ENCODE measurements at places on chromosomes 12 and 14.
A peak's percentile ranks its signal among the peaks of the same experiment; 100 is the strongest.

DNA sequence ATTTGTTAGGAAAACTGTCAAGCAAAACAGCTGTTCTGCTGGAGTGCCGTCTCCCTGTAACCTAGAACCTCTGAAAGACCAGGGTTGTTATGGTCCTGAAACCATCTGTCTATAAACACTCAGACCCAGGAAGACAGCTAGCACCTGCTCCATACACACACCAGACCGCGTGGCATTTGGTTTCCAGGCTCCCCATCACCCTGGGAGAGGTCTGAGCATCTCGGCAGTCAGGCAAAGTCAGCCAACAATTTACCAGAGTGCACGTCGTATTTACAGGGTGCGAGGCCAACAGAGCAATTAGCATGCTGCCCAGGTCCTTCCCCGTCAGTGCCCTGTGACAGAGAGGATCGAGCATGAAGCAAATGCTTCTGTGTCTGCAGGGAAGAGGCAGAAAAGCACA, 272.5 kb downstream of the SLC15A4 start:
- DNase-seq: no peak

DNA sequence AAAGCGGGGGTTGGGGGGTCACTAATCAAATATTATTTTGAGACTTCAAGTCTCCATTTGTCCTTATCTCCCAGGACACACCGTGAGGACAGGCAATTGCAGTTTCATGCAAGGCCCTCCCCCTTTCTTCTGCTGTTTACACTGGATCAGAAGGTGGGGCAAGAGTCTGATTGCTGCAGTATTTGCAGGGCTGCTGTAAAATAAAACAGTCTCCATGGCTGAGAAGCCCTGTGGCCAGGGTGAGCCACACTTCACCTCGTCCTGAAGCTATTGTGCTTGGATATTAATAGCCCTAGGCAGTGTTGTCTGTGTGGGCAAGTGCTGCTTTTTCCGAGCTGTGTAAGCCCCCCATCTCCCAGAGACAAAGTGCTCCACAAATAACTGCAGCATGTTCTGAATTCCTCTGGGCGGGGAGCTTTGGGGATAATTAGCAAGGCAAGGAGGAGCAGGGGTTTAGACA, 187.4 kb upstream of the NTF3 start:
- no peak for DNase-seq

DNA sequence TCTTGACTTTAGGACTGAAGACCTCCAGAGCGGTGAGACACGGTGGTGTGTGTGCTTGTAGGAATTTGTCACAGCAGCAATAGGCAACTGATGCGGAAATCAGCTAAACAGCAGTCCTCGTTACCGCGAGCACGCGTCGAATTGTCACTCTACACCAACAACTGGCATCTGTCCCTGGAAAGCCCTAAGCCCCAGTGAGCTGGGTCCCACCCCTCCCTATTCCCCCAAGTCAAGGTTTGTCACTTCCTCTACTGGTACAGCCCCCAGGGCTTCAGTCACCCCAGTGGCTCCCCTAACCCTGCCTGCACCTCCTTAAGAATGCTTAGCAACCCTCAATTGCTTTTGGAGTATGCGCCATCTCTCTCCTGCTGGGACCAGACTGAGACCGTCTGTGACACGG, 173.6 kb downstream of the PIWIL1 start:
- no peak for DNase-seq

GRCh38 chr12:124474709-124475108, 92.7 kb downstream of the NCOR2 start:
- DNase-seq: no peak

GRCh38 chr12:56979628-56980027, 22.2 kb upstream of the RDH16 start:
- no peak for DNase-seq

GRCh38 chr12:47652521-47653234, 53.2 kb downstream of the RPAP3 start:
- peak; percentile 89 for DNase-seq

DNA sequence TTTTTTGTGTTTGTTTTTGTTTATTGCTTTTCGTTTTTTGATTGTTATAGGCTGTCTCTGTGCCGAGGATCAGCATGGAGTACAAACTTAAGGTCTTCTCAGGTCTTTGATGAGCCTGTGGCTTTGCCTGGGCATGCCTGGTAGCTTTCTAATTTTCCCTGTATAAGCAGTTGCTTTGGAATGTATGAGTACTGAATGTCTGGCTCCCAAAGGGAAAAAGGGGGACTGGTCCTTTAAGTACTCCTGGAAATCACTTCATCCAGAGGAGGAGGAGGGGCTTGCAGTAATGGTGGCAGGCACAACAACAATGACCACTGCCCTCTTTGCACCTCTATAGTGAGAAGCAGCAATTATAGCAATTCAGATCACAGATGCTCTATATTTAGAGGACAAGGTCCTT, 67.6 kb upstream of the TTC7B start:
- no peak for DNase-seq

- peak; percentile 37 for DNase-seq
These were observed 74.8 kb downstream of the ARL6IP4 start for GRCh38 chr12:123055281-123055766.

DNA sequence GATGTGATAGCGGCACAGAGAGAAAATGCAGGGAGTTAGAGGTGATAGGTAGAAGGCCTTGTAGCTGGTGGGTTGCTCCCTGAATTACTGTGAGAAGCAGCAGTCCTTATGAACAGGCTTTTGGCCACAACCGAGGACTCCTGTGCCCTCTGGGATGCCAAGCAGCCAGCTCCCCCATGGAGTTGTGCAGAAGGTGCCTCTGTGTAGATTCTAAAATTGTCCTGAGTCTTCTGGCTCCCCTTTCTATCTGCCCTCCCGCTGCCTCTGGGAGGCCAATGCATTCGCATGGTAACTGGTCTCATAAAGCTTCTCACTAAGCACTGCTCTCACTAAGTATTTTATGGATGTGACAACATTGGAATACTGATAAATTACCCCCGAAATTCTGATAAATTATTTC, 16.1 kb upstream of the SUSD6 start:
- no peak for DNase-seq

- DNase-seq: no peak
These were observed 245.0 kb upstream of the PWP1 start for GRCh38 chr12:107440606-107441005.

GRCh38 chr12:31570880-31571279, 20.1 kb downstream of the DENND5B start:
- DNase-seq: no peak

DNA sequence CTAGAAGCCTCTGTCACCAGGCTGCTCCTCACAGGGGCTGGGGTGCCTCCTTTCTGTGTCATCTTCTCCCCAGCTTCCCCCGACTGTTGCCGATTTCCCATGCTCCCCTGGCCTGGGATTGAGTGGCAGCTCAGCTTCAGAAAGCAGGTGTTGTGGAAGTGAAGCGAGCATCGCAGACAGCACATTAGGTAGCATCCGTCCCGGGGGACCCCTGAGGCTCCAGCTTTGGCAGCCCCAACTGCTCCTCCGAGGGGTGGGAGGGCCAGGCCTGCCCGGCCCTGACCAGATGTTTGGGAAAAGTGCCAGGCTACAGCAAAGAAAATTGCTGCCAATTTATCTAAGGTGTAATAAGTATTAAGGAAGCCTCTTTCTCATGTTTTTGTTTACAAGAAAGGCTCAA, 1045.6 kb downstream of the BCL11B start:
- no peak for DNase-seq

- no peak for DNase-seq
These were observed 649.0 kb downstream of the TMTC2 start for GRCh38 chr12:83335748-83336147.

DNA sequence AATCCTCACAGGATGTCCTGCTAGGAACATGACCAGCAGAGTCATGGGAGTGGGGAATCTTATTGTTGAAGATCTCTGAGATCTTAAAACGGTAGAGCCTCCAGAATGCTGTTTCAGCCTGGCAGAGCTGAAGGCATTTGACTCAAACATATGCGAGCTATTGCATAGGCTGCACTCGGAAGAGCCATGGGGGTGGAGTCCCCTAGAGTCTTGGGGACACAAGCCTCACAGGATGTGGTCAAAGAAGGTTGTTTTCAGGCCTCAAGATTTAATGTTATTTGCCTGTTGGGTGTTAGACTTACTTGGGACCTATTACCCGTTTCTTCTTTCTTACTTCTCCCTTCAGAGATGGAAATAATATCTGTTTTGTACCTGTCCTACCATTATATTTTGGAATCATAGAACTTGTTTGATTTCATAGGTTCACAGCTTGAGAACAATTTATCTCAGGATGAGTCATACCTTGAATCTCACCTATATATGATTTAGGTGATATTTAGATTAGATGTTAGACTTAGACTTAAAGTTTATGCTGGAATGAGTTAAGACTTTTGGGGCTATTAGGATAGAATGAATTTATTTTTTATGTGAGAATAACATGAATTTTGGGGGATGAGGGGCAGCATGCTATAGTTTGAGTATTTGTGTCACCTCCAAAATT, 172.2 kb upstream of the ATP2B1 start:
- DNase-seq: no peak

GRCh38 chr12:92034083-92034482, 111.6 kb downstream of the BTG1 start:
- DNase-seq: no peak

GRCh38 chr12:632102-632696, 31.0 kb downstream of the NINJ2 start:
- DNase-seq: no peak

DNA sequence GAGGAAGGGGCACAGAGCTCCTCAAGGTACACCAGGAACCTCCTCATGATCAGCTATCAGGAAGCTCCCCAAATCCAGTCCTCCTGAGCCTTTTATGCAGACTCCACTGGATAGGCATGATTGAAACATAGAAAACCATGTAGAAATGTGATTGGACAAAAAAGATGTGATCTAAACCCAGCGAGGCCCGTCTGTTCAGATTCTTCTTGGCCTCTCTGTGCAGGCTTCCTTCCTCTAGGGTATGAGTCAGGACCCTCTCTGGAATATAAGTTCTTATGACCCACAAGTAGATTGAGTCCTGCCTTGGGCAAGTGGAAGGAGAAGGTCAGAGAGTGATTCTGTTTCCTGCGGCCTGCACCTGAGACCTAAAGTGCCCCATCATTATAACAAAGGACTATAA, 166.3 kb downstream of the PHLDA1 start:
- no peak for DNase-seq

DNA sequence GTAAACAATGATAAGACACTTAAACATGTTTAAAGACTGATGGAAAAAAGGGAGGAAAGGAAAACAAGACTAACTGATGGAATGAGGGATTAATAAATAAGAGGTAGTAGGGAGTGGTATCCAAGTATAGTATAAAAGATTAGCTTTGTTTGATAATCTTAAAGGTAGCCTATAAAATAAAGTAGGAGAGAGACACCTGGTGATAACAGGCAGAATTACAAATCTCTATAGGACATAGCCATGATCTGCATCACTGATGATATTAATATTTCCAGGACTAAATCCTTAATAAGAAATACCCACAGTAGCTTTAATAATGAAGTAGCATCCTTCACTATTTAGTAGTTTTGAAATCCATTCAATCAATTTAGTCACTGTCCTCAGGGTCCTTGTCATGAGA, 30.4 kb downstream of the DLGAP5 start:
- DNase-seq: peak; percentile 48

- no peak for DNase-seq
These were observed 260.8 kb upstream of the G2E3 start for GRCh38 chr14:30297876-30298795.

DNA sequence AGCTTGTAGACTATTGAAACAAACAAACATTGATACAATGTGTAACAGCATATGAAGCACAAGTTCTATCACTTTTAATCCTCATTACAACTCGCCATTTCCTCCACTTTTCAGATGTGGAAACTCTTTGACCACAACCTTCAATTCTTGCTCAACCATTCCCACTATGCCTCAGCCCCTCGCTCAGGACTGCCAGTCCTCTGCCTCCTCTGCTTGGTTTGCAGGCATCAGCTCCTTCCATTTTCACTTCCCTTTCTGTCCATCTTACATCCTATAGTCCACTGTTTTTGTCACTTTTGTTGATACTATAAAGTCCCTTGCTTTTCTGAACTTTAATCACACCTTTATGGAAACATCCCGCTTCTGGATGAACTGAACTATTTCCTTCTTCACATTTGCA, 28.2 kb upstream of the CD27 start:
- DNase-seq: no peak

DNA sequence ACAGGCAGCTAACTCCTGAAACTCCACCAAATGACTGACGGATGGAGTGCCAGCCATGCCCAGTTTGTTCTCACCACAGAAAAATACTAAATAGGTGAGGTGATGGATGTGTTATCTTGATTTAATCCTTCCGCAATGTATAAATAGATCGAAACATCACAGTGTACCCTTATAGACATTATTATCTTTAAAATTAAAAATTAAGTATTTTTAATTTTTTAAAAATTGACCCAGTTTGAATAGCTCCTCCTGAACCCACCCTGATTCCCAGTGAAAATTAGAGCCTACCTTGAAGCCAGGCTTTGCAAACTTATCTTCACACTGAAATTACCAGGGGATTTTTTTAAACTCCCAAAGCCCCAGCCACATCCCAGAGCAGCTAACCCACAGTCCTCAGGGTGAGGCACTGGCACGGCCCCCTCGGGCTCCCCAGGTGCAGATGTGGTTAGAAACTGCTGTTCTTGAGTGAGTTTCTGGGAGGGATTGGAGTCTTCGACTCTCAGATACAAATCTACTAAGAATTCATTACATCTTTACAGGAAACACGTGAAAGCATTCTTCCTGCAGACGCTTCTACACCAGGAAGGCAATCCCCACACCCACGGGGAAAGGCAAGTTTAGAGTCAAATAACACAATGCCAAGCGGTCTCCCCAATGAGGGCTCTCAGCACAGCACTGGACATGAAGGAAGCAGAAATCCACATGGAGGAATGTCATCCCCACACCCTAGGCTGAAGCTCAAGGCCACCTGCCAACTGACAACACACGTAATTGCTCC, 126.4 kb downstream of the RIMBP2 start:
- DNase-seq: no peak

DNA sequence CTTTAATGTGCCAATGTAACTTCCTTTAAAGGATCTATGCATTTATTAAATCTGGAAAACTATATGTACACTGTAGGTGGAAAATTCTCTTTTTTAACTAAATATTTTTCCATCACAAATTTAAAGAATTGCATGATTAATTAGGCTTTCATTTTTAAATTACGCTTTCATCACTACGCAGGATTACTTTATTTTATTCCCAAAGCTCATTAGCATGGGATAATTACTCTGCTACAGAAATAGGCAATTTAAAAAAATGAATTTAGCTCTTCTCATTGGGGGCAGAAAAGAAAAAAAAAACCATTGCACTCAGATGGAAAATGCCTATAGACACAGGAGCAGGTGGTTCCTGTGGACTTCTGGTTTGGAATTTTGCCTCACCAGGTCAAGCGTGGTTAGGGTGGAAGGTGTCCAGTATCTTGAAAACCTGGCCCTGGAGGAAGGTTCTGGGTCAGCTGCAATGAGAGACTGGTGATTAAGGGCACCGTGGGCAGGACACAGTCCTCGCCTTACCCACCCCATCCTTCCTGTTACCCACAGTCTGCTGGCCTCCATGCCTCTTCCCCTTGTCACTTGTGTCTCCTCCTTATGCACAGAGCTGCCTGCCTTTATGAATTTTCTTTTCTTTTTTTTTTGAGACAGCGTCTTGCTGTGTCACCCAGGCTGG, 17.3 kb upstream of the RIN3 start:
- DNase-seq: no peak

GRCh38 chr12:119369907-119370546, 35.5 kb downstream of the CCDC60 start:
- DNase-seq: peak; percentile 71

Measured in A673 (cell line).